T-helper 2 cell (primary cell): ENCODE measurements at places on chromosomes 4 and X.

- DNase-seq: no peak
Observed at GRCh38 chrX:15207994-15208393, 61.9 kb downstream of the ASB9 start.

DNA sequence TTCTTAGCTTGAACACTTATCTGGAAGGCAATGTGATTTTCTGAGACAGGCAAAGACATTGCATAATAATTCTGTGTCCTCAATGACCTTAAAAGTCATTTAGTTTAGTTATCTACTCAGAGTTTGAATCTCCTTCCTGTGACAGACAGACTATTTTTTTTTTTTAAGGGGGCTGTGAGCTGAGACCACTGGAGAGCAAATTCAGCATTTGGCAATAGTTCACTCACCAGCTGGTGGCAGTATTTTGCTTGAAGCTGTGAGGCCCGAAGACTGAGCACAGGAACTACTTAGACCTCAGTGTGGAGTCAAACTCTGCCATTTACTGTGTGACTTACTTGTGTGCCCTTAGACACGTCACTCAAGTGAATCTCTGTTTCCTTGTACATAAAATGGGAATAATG lies 22.9 kb upstream of the CPE start:
- no peak for DNase-seq

GRCh38 chr4:70721747-70722146 lies at the start of gene RUFY3:
Gene RUFY3, plus strand, starts transcription at chr4:70721964. Its CDS starts 610 bp downstream, at chr4:70722574.
- DNase-seq: no peak

GRCh38 chrX:7047951-7048350 lies 99.6 kb upstream of the STS start:
- DNase-seq: no peak

DNA sequence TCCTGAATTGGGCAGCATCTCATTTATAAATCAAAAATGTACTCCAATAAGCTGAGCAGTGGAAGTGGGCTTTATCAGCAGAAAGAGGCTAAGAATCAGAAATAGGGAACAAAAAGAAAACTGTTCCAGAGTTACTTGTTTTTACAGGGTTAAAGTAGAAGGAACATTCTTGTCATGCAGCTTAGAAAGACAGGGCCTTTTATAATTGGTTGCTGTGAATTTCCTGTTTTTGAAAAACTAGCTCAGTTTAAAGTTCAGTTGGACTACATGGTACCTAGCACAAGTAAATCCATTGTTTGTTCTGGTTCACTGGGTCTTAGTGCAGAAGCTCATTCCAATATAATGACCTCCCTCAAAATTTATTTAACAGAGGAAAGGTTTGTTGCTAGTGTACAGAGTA lies 200.8 kb downstream of the GRIA2 start:
- no peak for DNase-seq

DNA sequence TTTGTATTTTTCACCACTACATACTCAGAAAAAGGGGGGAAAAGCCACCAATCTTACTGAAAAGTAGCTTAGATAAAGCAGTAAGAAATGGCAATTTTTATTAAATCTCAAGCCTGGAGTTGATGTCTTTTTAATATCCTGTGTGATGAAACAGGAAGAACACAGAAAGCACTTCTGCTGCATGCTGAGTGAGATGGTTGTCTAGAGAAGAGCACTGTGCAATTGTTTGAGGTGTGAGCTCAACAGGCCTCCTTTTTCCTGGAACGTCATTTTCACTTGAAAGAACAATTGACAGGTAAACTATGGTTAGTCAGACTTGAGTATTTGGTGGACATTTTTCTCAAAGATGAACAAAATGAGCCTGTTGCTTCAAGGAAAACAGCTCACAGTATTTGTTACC lies 73.9 kb downstream of the RTL5 start:
- no peak for DNase-seq

GRCh38 chrX:49309401-49309981 lies 6.0 kb downstream of the GAGE10 start:
- DNase-seq: peak; percentile 17

DNA sequence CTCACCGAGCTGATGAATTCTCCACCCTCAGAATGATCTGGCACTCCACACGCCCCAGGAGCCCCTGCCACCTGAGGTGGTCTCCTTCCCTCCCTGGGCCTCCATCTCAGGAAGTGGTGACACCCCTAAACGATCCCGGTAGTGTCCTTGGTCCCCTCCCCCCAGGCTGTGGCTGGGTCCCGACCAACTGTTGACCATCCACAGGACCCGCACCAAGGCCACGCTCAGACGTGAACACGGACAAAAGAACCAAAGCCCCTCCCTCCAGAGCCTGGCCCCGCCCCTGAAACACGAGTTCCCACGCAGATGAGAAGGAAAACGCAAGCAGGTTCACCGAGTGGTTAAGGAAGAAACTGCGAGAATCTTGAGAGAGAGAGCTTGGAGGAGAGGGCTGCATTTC lies 16.6 kb downstream of the LRPAP1 start:
- no peak for DNase-seq

GRCh38 chrX:38175139-38175538 lies 45.5 kb downstream of the SRPX start:
- no peak for DNase-seq

DNA sequence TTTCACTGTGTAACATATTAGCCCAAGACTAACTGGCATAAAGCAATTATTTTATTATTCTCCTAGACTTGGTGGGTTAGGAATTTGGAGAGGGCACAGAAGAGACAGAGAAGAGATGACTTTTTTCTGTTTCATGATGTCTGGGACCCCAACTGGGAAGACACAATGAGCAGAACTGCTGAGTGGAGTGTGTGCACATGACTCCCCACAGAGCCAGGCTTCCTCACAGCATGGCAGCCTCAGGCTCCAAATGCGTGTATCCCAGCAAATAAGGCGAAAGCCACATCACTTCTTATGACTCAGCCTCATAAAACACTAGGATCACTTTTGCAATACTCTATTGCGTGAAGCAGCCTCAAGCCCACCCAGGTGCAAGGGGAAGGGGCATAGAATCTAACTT lies 68.4 kb downstream of the MFAP3L start:
- DNase-seq: no peak

DNA sequence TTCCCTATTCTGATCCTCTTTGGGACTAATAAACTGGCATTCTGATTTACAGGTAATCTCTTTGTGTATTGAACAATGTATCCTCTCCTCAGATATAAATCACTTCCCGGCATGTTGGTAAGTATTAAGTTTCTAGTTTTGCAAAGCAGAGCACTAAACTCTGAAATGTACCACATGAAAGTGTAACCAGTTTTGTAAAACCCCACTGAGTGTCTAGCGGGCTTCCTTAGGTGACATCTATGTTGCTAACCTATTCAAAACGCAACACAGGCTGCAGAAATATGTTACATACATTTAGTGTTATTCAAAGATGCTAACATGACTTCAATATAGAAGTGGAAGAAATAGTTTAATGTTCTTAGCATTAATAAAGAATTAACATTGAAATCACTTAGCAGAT lies 25.2 kb downstream of the DNAJB14 start:
- no peak for DNase-seq

GRCh38 chrX:68599256-68600152 lies 48.0 kb upstream of the STARD8 start:
- no peak for DNase-seq

DNA sequence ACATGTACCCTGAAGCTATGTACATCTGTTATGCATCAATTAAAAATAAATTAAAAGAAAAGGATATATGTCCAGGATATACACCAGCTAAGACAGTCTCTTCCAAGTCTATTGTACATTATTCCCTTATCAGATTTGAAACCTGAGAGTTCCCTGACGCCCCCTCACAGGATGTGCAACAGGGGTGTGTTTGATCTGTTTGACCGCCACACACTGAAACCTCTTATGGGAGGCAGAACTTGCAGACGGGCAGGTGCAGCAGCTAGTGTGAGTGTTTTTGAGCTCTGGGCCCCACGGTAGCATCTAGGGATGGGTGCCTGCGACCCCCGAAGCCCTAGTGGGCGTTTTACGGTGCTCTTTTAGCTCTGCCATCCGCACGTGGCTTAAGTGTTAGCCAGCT lies 4.7 kb downstream of the XG start:
- DNase-seq: no peak

GRCh38 chr4:118834960-118835569 lies 861 bp downstream of the SEC24D start:
- peak; percentile 11 for DNase-seq

DNA sequence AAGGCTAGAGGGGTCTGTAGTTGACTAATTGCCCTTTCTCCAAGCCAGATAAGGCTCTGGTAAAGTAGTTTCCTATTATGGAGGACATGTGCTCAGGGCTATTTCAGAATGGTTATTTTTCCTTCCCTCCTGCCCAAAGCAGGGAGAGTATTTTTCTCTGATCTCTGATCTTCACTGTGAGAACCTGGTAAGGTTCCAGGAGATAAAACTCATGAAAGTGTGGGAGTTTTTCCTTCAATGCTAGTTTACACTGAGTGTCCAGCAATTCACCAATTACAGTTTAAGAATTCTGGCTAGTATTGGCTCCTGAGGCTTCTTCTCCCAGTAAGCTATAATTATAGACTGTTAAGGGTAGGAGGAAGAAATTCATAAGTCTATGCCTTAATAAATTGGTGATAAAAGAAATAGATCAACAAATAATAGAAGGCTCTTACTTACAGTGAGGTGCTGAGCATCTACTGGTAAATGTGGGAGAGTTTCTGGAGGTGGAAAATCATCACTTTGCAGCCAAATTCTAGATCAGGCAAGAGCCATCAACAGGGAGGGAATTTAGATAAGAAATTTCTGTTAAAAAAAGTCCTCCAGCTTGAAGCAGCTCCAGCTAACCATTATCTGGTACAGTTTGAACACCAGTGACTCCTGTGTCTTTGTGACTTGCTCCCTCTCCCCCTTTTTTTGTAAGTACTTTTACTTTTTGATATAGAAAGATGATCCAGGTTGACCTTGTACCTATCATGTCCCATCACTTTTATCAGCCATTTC lies 30.9 kb downstream of the CASP6 start:
- DNase-seq: no peak

DNA sequence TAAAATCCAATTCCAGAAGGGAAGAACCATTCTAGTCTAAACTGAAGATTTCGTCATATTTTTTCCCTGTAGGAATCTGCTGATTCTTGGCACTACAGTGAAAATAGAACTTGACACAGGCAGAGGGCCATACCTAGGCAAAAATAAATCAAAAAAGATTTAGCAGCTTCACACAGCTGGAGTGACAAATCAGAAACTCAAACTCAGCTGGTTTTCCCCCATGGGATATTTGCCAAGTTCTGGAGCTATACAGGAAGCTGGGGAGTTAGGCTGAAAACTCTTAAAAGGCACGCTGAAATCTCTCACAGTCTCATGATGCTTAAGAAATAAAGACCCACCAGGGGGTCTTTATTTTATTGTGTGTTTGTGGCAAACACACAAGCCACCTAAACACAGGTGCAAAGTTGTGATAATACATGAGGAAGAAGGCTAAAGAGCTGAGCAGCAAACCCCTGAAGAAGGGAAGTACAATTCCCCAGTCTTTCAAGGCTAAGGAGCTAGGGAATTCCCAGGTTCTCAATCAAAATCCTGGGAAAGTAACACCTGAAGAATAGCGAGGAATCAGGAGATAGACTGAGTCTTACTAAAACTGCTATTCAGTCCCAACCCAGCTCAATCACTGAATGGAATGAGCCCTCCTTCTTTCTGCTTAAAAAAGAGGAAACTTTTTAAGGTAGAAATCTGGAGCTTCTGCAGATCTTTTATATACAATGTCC lies 32.1 kb upstream of the BEND2 start:
- DNase-seq: no peak

DNA sequence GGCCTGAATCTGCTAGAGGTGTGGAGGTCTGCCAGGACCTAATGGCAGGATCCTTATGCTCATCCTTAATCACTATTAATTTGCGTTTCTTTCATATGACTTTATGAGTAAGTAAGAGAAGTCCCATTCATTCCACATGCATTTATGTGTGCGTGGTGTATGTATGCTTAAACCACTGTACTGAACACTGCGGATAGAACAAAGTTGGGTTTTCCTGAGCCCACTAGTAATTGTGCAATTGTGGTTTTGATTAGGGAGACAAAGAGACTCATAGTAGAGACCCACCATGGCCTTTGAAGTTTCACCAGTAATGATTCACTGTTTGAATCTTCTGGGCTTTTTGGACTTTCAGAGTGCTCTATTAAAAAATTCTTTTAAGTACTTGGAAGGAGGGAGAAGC lies 498.5 kb upstream of the DIPK2B start:
- DNase-seq: no peak

DNA sequence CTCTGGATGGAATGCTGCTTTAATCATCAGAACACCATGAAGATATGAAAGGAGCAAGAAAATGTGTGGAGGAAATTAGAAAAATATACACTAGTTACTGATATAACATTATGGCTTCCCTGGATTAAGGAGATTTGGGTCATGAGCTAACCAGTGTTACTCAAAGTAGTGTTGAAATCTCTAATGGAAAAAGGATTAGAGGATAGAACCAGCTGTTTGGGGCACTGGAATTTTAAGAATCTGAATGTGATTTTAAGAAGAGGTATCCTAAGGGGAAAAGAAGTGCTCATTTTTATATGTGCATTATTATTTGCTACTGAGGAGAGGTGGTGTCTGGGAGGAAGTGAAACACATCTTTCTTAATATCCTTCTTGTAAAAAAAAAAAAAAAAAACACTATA lies 164.1 kb upstream of the PPARGC1A start:
- no peak for DNase-seq

GRCh38 chrX:13357925-13358324 lies 38.1 kb upstream of the ATXN3L start:
- no peak for DNase-seq

DNA sequence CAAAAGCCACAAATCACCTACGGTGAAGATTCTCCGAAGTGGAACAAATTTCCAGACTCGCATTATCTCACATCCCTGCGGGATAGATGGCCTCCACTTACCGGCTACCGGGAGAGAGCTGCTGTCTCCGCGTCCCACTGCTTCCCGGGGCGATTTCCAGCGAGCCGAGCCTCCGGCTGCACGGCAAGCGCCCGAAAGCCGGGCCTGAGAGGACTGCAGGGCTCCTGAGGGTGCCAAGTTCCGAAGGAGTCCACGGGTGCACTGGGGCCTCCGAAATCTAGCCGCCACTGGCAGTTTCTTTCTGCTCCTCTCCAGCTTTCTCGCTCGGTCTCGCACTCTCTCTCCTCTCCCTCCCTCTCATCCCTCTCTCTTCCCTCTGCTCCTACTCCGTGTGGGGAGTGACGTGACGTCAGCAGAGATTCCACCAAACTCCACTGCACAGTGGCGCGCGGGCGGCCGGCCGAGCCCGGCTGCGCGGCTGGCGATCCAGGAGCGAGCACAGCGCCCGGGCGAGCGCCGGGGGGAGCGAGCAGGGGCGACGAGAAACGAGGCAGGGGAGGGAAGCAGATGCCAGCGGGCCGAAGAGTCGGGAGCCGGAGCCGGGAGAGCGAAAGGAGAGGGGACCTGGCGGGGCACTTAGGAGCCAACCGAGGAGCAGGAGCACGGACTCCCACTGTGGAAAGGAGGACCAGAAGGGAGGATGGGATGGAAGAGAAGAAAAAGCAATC lies 14.0 kb upstream of the PITX2 start:
- no peak for DNase-seq

DNA sequence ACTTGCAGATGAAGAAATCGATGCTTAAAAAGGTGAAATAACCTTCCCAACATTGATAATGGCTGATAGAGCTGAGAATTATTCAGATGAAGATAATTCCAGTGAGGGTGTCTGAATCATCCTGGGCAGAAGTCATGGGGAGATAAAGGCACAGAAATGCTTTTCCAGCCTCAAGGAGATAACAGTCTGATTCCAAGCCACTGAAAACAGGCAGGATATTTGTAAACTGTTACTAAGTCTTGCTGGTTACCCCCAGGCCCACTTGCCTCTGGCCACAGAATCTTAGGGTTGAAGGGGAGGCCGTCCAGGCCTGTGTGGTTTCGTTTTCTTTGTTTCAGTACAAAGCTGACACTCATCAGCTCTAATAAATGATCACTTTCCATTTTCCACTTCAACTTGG lies 158.5 kb downstream of the SH3KBP1 start:
- DNase-seq: no peak
